ENCODE measurements at places on chromosomes 5 and 9.
A peak's percentile ranks its signal among the peaks of the same experiment; 100 is the strongest.

GRCh38 chr5:52743529-52743928 is 44.2 kb upstream of the ITGA1 start:
- no peak for DNase-seq

GRCh38 chr5:170105642-170106611 is at the start of gene FOXI1:
FOXI1 (plus strand) TSS chr5:170105897; CDS start chr5:170105958, 61 bp downstream.
- no peak for DNase-seq

DNA sequence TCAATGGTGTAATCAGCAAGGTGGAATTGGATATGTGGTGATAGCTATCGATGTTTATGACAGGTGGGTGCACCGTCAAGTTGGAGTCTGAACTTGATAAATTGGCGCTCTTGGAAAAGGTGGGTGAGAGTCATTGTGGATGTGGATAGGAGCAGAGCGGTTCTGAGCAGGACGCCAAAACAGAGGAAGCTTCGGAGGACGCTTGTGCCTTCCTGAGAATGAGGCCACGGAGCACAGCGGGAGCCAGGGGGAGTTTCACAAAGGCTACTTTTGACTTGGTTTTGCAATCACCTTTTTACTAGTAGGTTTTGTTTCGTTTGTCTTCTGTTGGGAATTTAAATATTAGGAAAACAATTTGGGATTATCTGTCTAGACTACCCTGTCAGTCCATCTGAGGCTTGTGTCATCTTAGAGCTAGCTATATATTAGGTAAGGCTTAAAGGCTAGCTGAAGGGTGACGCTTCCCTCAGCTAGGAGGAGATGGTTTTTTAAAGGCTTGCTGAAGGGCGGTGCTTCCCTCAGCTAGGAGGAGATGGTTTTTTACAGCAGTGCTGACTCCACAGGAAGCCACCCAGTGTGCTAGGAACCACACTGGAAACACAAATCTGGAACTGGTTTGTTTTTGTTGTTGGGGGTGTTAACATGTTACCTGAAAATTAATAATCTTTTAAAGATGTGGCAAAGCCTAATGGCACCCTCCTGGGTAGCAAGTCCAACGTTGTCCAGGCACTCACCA is 142.4 kb upstream of the IRX4 start:
- DNase-seq: no peak

DNA sequence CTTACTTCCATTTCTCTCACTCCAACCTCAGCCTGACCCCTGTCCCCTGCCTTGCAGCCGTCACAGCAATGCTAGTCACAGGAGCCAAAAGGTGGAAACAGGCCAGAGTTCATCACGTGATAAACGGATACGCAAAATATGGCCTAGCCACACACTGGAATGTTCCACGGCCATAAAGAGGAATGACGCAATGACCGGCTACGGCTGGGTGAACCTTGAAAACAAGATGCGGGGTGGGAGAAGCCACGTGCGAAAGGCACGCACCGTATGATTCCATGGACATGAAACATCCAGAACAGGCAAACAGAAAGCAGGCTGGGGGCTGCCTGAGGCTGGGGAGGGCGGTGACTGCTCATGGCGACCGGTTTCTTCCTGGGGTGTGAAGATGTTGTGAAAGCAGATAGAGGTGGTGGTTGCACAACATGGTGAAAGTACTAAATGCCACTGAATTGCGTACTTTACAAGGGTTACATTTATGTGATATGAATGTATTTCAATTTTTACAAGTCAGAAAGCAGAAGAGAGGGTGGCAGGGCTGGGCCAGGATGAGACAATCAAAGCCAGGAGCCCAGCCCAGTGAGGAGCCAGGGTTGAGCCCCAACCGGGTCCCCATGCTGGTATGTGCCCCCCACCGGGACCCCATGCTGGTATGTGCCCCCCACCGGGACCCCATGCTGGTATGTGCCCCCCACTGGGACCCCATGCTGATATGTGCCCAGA is 117.8 kb upstream of the SARDH start:
- DNase-seq: peak; percentile 97

DNA sequence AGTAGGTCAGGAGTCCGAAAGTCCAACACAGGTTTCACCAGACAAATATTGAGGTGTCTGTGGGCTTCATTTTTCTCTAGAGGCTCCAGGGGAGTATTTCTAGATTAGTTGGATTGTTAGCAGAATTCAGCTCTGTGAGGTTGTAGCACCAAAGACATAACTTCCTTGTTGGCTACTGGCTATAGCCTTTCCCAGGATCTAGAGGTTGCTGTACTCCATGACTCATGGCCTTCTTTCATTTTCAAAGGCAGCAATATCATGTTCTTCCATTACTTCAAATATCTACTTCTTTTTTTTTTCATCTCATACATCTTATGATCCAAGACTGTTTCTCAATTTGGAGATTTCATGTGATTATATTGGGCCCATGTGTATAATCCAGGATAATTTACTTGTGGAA is 404.0 kb upstream of the FAM174A start:
- DNase-seq: no peak

GRCh38 chr5:78419396-78419795 is 59.0 kb downstream of the SCAMP1 start:
- no peak for DNase-seq

All from RCC 7860 (cell line).